ENCODE measurements at places on chromosomes 6 and 20.

DNA sequence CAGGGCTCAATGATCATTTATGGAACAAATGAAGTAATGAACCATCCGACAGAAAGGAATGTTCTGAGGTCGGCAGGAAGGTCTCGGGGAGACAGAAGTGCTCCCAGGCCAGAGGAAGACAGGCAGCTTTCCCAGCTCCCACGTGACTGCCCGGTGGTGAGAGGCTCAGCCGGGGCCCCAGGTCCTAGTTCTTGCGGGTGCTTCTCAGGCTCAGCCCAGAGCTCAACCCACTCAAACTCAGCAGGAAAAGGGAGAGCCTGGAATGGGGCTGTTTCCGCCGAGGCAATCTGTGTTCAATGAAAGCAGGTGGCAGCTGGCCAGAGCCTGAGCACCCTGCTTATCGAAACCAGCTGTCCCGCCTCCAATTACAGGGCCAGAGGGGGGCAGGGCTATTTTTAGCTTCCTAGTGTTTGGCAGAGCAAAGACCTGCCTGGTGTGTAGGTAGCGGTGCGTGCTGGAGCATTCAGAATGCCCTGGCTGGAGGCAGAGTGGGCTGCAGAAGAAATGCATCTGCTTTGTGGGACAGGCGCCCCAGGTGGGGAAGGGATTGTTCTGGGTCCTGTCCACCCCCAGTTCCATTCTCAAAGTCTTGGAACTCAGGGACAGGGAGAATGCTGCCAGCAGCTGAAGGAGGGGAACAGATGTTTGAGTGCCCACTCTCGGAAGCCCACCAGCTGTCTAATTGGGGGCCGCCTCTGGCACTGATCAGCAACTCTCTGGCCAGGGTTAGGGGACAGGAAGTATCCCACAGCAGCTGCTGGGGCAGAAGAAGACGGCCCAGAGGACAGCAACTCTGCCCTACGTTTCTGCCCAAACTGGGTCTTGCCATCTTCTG is 145.1 kb downstream of the PREX1 start:
- peak; percentile 98 for DNase-seq

- no peak for DNase-seq
Measured at GRCh38 chr20:60941379-60941778, 310.7 kb upstream of the CDH4 start.

- no peak for DNase-seq
Measured at GRCh38 chr20:52193133-52193532, 1.6 kb upstream of the ZFP64 start.

DNA sequence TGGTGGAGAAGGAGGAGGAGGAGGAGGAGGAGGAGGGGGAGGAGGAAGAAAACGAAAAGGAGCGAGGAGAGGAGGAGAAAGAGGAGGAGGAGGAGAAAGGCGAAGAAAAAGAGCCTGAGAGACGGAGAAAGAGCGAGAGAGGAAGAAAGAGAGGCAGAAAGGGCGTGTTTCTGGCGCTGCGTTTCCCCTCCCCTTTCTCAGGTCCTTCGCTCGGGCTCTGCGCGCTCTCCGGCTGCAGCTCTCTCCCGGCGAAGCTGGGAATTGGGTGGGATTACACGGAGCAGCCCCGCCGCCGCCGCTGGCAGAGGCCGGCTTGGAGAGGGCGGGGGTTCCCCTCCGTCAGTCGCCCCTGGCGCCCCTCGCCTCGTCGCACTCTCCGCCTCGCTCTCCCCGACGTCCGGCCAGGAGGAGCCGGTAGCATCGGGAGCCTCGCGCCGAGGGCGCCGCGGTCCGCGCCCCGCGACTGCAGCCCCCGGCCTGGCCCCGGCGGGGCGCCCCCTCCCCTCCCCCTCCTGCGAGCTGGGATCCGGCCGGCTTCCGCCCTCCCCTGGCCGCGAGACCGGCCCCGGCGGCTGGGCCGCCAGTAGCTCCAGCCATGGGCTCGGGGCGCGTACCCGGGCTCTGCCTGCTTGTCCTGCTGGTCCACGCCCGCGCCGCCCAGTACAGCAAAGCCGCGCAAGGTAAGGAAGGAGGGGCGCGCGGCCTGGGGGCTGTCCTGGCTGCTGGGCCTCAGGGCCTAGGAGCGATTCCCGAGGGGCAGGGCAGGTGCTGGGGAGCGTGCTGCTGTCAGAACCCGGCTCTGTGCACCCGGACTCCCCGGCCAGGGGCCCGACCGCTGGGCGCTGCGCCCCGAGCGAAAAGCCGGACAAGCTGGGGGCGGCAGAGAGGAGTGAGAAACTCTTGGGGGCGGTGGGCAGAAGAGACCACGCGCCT is at the start of gene SCUBE3:
SCUBE3 (plus strand) TSS at position 133 of the 933 bp plus-strand sequence; CDS start at position 596, 463 bp downstream.
- no peak for DNase-seq

DNA sequence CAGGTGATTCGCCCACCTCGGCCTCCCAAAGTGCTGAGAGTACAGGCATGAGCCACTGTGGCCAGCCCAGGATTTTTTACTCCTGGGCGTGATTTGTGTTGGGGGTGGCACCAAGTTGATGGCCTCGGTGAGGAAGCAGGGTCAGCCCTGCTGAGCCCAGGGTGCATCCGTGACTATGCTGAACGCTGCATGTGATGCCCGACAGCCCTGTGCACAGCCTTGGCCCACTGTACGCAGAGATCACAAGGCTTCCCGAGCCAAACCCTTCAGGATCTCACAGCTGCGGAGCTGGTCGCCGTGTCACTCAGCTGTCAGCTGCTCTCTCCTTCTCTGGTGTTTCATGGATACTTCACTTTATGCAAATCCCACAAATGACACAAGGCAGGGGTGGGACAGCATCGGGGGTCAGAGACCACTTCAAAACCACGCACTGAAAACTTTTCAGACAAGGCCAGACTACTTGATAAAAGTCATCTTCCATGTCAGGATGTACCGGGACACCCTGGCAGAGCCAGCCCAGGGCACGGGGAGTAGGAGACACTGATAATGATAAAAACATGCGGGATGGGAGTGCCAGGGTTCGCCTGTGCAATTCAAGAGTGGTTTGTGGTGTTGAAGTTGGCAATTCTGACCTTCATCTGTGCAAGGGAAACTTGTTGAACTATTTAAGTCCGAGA is 31.2 kb upstream of the RPS6KA2 start:
- no peak for DNase-seq

DNA sequence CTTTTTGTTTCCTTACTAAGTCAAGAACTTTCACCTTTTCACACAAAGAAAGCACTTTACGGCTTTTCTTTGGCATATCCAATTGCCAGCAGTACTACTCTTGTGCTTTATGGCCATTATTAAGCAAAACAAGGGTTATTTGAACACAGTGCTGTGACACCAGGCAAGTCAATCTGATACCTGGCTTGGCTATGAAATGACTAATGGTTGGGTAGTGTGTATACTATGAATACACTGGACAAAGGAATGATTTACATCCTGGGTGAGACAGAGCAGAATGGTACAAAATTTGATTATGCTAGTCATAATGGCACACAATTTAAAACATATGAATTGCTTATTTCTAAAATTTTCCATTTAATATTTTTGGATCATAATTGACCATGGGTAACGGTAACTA is 22.1 kb upstream of the ADGRF1 start:
- no peak for DNase-seq

- DNase-seq, result peak; percentile 44
Measured at GRCh38 chr6:10205120-10205519, 209.8 kb downstream of the TFAP2A start.

- DNase-seq, result no peak
Measured at GRCh38 chr6:123467392-123467791, 169.4 kb downstream of the TRDN start.

GRCh38 chr6:108526739-108527174 is 34.0 kb upstream of the FOXO3 start:
- DNase-seq, result no peak

DNA sequence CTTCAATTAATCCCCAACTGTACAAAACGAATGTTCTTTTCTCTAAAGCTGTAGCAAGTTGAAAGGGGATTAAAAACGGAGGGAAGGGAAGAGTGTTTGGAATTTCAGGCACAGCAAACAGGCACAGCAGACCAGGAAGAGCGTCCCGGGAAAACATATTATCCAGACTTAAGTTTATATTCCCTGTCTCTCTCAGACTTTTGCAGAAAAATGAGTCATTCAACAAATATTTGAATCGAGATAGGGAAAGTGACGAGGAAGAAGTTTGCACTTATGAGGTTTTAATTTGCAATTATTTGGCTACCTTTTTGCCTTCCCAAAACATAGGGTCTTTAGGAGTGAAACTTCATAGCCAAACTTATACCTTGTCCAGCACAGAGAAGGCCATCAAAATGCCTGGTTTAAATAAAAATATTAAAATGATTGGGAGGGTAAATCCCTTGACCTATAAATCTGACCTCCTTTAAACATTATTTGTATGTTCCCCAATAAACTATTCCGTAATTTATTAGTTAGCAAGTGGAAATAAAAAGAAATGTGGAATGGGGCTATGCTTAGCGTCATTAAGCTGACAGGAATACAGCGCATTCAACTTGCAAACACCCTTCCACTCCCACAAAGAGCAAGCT is 16.0 kb downstream of the HFE start:
- no peak for DNase-seq

GRCh38 chr20:21534453-21534852 is 20.6 kb upstream of the NKX2-2 start:
- DNase-seq, result peak; percentile 83

DNA sequence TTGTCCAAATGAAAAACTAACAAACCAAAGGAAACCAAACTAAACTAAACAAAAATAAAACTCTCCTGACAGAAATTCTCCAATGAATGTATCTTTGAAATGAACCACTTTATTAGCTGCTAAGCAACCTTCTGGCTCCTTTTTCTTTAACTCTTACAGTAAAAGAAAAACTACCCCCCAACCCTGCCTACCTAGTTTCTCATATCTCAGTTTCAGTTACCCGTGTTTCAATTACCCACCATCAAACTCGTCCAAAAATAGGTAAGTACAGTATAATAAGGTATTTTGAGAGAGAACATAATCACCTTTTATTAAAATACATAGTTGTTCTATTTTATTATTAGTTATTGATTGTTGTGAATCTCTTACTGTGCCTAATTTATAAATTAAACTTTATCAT is 177.4 kb upstream of the THEMIS start:
- no peak for DNase-seq

GRCh38 chr6:122026582-122027369 is 372.7 kb upstream of the HSF2 start:
- no peak for DNase-seq

- DNase-seq, result no peak
Measured at GRCh38 chr6:124917769-124918168, 44.5 kb upstream of the RNF217 start.

DNA sequence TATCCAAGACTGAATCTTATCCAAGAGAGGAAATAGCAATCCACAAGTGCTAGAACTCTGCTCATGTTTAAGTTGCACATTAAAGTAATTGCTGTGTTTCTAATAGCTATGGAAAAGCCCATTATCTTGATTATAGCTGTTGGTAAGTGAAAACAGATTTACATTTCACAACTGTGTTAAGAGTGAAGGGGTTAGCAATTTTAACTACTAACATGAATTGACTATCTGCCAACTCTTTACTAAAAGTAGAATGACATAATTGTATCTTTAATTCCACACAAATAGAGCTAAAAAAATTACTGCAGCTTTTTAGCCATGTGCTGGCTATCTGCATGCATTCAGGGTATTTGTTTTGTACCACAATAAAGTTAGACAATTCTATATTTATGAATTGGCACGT is 277.9 kb upstream of the IRAK1BP1 start:
- DNase-seq, result peak; percentile 15

- DNase-seq, result peak; percentile 43
Measured at GRCh38 chr6:5866547-5867051, 140.1 kb downstream of the NRN1 start.

GRCh38 chr20:41226426-41226825 is 89.1 kb downstream of the PLCG1 start:
- DNase-seq, result no peak

DNA sequence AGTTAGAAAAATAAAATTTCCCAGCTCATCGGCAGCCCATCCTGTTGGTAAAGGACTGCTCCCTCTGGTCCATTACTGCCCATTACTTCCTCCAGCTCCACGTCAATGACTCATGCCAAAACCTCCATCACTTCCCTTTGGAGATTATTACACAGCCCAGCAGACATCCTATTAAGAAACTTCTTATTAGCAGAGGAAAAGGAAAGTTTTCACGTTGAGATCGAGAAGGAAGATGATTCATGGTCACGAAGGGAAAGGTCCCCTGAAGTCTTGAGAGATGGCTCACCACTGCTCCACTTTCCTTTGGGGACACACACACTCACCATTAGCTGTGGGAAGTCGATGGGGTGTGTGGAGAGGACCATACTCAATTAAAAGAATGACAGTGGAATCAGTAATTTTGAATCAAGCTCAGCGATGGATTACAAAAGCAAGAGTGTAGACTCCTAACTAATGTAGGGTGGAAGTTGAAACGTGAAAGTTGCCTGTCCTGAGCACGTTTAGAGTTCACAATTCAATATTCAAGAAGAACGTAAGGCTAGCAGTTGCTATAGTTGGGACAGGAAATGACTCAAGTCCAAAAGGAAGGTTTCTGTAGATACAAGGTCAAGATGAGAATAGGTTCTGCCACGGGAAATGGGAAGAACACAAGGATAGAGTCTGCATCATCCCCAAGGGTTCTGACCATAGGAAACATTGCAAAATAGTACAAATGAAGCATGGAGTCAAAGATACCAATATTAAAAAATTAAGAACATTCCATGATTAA is 21.6 kb downstream of the SASH1 start:
- DNase-seq, result no peak

DNA sequence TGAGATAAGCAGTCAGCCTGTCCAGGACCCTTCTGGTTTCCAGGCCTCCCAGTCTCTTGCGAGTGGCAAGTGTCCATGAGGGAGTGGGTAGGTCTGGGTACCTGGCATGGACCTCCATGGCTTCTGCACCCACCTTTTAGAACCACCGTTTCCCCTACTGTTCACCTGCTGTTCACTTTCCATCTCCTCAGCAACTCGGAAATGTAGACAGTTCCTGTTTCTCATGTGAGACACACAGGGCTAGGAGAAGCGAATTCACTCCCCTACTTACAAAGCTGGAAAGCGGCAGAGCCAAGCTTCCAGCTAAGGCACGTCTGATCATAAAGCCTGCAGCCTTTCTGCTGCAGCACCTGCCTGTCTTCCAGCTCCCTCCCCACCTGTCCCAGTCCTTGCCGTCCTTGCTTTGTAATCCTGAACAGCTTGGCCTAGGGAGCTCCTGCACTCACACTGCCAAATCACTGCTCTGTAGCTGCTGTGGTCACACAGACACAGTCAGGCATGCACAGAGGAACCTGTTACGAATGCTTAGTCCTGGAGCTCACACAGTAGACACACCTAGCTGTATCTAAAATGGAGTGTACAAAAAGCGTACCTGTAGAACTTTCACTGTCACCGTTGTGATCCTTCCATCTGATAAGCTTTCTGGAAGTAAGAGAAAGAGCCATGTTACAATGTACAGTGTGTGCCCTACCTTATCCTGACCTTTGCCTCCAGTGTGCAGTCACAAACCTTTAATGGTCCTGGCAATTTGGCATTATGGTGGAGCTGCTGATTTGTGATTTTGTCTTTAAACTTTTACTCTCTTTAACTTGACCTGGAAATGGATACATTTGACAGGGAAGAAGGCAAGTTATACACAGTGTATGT is 294.1 kb downstream of the NRN1 start:
- DNase-seq, result no peak

GRCh38 chr6:144500892-144501291 is 215.8 kb downstream of the UTRN start:
- no peak for DNase-seq

Measured in COR-L47 (cell line).